ENCODE measurements at places on chromosomes 11 and 22.

DNA sequence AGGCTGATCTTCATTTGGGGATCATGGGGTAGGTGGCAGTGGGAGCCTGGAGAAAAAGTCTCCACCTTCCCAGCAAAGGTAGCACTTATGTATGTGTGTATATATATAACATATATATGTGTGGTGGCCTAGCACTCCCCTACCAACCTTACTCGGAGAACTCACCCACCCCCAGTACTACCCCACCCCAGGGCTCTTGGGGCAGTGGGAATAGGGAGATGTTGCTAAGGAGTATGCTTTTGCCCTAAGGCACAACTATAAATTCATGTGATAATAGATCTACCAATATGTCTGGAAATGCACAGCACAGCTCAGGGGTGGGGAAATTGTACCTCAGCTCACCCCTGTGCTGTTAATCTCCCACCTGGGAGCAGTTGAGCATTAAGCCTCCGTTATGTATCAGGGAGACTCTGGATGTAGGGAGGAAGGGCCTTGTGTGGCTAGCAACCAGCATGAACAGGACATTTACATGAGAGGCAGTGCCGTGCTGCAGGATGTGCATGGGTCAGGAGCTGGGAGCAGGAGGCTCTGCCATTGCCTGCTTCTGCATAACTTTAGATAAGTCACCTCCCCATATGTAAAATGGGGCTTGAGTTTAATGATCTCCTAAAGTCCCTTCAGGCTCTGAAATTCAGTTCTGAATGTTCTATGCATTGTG is 57.3 kb downstream of the C11orf91 start:
- DNase-seq: no peak

GRCh38 chr22:50697667-50698506 is 25.3 kb downstream of the SHANK3 start:
- no peak for DNase-seq

DNA sequence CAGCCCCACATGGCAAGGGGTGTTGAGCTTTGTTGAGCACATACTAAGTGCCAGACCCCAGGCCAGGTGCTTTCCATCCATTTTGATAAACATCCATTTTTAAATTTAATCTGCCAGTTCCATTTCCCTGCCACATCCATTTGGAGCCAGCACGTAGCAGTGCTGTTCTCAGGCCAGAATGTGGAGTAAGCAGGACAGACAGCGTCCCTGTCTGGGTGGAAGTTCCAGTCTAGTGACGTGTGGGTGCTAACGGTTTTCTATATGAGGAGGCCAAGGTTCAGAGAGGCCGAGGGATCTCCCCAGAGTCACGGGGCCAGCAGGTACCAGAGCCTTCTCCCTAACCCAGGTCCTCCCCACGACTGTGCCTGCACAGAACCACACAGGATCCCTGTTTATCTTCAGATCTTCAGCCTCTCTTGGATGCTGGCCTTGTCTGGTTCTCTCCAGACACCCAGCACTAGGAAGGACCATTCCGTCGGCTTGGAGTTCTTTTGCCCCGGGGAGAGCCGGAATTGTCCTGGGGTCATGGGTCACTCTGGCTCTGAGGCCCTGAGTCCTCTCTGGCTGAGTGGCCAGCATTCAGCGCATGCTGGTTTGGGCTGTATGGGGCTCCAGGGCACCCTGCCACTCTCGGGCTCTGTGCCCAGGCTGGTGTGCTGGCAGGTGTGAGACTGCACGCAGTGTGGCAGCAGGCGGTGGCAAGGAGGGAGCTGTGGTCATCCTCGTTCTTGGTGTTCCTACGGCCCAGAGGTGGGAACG is 63.6 kb upstream of the PPARA start:
- no peak for DNase-seq

DNA sequence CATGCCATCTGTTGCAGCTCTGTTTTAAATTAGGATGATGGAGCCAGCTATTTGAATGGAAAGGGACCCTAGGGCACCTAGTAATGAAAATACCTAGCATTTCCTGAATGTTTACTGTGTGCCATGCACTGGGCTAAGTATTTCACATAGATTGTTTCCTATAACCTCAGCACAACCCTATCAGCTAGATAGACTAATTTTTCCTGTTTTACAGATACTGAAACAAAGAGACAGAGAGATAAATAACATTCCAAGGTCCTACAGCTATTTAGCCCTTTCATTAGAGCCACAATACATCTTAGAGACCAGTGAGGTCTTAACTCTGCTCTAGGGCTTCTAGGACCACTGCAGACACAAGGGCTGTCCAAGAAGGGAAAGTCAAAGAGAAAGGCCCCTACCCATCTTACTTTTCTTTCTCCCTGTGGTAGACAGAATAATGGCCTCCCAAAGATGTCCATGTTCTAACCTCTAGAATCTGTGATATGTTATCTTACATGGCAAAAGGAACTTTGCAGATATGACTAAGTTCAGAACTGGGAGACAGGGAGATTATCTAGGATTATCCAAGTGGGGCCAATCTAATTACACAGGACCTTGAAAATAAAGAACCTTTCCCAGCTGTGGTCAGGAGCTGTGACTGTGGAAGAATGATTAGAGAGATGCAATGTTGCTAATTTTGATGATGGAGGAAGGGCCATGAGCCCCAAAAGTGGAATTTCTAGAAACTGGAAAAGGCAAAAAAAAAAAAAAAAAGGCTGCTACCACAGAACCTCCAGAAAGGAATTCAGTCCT is 157.0 kb downstream of the CCDC34 start:
- no peak for DNase-seq

GRCh38 chr11:107564877-107565218 is 687 bp downstream of the ALKBH8 start:
- DNase-seq: no peak

DNA sequence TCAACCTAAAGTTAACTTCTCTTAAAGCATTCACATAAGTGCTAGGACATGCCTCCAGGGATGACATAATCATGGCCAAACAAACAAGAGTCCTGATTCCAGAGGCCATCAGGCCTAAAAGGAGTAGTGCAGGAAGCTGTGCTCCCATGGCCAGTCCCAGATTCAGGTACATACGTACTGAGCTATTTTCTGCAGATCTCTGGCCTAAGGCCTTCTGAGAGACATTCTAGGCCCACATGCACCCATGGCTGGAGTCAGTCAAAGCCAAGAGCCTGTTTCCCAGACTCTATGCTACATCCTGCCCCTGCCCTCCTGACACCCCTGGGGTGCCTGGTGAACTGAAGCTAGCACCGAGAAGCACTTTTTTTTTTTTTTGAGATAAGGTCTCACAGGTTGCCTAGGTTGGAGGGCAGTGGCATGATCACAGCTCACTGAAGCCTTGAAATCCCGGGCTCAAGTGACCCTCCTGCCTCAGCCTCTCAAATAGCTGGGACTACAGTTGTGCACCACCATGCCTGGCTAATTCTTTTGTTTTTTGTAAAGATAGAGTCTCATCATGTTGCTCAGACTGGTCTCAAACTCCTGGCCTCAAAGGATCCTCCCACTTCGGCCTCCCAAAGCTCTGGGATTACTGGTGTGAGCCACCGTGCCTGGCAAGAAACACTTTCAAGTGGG is 553 bp downstream of the CD3D start:
- no peak for DNase-seq

Data from retina (tissue), 1 donor.